ENCODE measurements at places on chromosomes 5 and 9.

GRCh38 chr5:56415356-56415765 lies 182.2 kb upstream of the ANKRD55 start:
- DNase-seq: no peak

DNA sequence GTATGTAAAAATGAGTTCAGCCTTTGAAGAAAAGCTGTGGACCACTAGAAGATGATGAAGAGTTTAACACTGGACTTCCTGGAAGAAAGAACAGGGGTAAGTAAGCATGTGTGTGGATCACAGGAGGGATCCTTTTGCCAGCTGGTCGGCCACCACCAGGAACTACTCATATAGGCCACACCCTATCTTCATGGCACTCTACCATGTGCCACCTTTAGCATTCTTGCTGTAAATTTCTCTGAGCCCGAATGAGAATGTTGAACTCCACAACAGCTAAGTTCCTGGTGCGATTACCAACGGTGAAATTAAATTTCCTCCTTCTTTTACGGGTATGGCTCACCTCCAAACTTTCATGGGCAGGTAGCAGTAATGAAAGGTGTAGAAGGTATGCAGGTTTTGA lies 102.3 kb downstream of the ATP10B start:
- no peak for DNase-seq

- DNase-seq: no peak
Observed at GRCh38 chr9:22210262-22210661, 201.2 kb upstream of the CDKN2B start.

DNA sequence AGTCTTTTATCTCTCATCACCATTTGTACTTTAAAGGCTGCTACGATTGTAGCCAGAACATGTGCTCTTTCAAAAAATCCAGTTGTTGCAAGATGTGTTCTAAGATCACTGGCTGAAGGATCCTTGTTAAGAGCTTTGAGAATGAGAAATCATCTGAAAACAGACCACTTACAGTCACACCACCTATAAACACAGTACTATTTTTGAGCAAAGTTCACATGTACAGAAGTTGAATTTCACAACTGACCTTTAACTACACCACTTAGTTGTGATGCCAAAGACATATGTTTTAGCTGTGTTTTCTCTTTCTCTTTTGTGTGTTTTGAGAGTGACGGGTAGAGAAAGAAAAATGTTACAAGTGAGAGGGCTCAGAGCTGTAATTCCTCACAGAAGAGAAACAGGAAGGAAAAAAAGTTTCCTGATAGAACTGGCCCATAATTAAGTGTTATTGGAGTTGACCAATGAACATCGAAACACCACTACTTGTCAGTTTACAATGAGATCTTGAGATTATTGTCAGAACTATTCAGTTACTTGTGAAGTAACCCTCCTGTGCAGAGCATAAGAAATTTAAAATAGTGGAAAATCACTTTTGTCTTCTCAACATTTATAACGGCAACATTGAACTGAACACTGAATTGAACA lies 245.4 kb downstream of the MLLT3 start:
- no peak for DNase-seq

DNA sequence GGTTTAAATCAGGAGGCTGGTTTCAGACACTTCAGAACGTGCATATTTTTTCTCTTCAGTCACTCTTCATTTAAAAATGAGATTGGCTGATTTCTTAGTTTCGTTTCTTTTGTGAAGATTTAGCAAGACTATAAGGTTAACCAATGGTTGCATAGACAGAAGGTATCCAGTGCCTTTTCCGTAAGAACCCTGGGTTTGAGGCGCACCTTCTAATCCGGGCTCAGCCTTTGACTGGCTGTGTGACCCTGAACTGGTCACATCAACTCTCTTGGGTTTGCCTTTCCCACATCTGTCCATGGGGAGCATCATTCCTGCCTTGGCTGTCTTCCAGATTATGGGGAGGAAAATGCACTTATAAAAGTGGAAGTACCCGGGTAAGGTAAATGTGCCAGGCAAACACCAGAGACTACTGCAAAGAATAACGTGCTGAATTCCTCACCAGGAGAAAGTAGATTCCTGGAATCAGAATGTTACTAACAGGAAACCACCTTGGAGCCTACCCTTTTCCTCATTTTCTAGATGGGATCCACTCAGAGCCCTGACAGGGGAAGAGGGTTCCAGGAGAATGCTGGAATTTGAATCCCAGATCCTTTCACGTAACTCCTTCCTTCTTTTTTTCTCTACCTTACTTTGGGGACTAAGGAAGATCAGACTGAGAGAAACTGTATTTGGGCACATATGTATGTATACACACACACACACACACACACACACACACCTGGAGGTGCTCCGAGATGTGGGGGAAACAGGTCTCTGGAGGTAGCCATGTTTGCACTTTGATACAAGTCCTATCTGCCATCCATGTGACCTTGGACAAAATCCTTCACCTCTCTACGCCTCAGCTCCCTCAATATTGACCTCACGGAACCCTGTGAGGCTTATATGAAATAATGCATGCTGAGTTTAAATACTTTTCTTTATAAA lies 6.8 kb downstream of the HAND1 start:
- no peak for DNase-seq

DNA sequence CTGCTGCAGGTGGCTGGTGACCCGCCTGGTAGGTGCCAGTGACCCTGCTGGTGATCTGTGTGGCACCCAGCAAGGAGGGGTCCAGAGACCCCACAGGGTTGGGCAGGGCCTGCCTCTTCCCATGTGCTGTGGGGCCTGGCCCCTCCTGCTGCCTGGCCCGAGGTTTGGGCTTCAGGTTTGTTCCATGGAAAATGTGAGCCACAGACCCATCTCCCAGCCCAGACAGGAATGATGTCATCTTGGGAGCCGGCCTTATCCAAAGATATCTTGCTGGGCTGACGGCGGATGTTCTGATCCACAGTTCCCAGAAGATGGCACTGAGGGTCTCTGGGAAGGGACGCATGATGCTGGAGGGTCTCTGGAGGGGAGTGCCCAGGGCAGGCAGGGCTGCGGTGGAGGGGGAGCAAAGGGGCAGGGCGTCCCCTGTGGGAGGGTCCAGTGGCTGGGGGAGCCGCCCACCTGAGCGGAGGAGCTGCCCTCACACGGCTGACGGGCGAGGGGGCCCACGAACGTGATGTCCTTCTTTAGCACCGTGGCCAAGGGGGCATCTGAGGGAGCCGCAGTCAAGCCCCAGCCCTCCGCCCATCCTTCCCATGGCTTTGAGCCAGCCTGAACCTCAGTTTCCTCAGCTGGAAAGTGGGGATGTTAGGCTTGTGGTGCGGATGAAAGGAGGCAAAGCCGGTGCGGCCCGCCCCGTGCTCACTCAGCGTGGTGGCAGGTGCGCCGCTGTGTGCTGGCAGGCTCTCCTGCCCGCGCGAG lies 68.1 kb downstream of the COL5A1 start:
- no peak for DNase-seq

GRCh38 chr5:402615-403359 lies 40.2 kb upstream of the EXOC3 start:
- DNase-seq: no peak

DNA sequence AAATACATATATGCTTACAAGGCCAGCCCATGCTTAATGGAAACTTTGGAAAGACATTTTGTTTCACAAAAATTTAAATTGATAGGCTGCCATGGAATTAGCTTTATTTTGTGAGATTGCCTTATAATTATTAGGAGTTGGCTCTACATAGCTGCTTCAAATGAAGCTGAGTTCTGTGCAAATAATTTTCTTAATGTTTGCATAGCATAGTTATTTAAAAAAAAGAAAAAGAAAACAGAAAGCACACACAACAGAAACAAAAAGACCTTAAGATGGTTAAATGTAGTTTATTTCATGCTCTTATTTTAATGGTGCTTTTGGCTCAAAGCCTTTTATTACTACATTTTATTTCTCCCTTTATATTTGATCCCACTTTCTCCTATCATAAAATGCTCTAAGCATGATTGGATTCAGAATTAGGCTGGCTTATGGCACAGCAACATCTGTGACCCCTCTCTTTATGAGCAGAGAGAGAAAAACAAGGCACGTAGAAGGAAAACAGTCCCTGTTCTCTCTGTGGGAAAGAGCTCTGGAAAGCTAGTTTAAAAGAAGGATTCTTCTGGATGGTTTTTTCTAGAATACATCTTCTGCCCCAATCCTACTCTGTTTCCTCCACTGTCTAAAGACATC lies 530.5 kb downstream of the NTRK2 start:
- no peak for DNase-seq

GRCh38 chr5:135641734-135642487 lies 63.1 kb upstream of the CXCL14 start:
- DNase-seq: no peak

GRCh38 chr9:95574176-95574575 lies 57.4 kb upstream of the PTCH1 start:
- no peak for DNase-seq

GRCh38 chr9:83327750-83328622 lies 210.2 kb downstream of the FRMD3 start:
- no peak for DNase-seq

DNA sequence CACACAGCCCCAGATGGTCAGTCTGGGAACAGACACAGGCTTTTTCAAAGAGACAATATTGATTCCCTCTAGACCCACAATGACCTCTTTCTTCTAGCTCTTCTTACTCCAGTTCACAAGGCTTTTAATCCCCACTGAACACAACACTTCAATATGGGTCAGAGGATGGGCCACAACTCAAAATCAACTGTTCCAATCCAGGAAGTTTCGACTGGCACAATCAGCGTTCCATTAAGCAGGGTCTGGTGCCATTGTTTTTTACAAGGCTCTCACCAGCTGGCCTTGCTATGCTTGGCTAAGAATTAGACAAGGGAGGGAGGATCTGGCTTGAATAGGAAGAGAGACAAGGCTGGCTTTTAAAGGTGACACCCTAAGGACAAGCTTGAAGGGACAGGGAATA lies 199.4 kb upstream of the SLC24A2 start:
- DNase-seq: no peak

DNA sequence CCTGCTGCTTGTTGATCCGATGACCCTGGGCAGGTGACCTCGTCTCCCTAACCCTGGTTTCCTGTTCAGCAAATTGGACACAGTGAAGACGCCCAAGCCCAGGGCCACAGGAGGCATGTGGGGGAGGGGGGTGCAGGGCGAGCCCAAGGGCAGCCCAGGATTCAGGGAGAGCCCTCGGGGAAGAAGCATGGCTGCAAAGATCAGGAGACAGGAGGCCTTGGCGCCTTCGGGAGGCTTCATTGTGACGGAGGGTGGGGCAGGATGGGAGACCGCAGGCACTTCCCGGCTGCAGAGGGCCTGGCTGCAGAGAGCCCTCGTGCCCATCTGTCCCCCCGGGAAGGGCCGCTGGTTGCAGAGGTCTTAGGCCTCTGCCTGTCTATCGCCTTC lies 6.2 kb downstream of the ASS1 start:
- no peak for DNase-seq

- no peak for DNase-seq
Observed at GRCh38 chr9:4796988-4797853, 4.5 kb downstream of the RCL1 start.

GRCh38 chr5:172004824-172005237 lies 1.6 kb downstream of the FBXW11 start:
- DNase-seq: no peak

- no peak for DNase-seq
Observed at GRCh38 chr5:126000507-126000906, 422.7 kb upstream of the GRAMD2B start.

DNA sequence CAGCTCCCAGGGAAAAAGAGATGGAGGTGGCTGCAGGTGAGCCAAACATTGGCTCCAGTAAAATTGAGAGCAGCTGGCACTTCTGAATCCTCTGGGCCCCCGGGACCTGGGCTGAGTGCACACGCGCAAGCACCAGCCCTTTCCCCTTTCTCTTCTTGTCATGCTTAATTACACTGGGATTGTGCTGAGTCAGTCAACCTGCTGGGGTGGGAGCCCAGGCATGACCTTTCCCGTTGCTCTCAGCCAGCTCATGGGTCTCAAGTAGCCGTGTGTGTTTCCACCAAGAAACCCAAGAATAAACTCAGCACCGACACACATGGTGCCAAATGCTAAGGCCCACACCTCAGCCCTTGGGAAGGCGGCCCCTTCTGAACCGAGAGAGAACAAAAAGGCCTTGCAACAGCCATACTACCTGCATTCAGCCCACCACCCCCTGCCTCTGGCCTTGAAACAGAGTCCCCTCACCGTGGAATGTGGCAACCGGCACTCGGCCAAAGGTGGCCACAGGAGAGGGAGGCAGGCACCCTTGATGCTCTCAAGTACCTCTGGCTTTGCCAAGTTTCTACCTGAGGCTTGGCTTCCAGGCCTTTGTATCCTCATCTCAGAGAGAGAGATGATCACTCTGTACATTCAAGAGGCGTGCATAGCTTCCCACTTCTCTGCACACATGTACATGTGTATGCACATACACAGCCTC lies 28.1 kb downstream of the SLIT3 start:
- DNase-seq: no peak

GRCh38 chr5:141747152-141748141 lies 65.4 kb upstream of the ARAP3 start:
- no peak for DNase-seq

GRCh38 chr5:98825582-98826375 lies 52.3 kb downstream of the RGMB start:
- DNase-seq: no peak

DNA sequence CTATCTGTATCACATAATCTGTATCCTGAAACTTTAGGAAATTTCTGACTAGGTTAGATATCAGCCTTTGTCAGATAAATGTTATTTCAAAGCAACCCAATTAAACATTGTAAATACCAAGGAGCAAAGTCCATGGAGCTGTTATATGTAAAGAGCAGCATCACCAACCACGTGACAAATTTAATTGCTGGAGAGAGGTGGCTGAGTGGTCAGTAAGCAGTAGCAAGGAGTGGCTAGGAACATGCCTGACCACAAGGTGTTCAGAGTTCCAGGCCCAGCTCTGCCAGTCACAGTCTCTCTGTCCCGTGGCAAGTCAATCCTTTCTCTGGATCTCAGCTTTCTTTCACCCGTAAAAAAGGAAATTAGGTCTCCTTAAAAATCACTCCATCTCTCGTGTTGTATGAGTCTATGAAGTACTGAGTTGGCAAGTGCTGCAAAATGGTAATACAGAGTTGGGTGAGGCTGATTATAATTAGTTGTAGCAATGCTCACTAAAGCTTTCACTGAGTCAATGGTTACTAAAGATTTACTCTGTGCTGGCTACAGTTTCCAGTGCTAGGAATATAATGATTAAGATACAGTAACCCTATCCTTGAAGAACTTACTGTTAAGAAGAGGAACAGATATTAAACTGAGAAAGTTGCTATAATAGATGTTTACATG lies 166.1 kb downstream of the GNAQ start:
- no peak for DNase-seq

All from stimulated activated CD4-positive, alpha-beta T cell treated with anti-CD3 and anti-CD28 coated beads, Interleukin-1b, Interleukin-23, amount 100 ng/mL, for 1 hour (primary cell).